ENCODE measurements at places on chromosomes 2 and 18.

GRCh38 chr18:63155910-63156773 lies 163.4 kb downstream of the BCL2 start:
- DNase-seq, result no peak

- peak; percentile 0 for DNase-seq
These were observed 58.6 kb downstream of the FANCL start for GRCh38 chr2:58182527-58182926.

GRCh38 chr2:228334180-228334579 lies 152.7 kb upstream of the SPHKAP start:
- no peak for DNase-seq

DNA sequence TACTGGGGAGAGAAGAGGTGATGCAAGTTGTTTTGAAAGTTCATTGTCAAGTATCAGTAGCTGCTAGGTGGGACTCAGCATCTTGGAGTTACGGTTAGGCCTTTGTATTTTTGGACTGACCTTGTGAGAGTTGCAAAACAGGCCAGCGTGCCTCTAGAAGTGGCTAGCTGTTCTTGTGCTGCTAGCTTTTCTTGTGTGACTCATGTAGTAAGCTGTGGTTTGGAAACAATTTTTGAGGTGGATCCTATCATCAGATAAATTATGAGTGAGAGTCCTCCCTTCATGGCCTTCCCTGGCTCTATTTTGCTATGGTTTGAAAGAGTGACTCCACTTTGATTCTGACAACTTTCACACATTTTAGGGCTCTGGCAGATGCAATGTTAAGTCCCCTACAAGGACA lies 409.2 kb upstream of the HS6ST1 start:
- DNase-seq, result peak; percentile 59

DNA sequence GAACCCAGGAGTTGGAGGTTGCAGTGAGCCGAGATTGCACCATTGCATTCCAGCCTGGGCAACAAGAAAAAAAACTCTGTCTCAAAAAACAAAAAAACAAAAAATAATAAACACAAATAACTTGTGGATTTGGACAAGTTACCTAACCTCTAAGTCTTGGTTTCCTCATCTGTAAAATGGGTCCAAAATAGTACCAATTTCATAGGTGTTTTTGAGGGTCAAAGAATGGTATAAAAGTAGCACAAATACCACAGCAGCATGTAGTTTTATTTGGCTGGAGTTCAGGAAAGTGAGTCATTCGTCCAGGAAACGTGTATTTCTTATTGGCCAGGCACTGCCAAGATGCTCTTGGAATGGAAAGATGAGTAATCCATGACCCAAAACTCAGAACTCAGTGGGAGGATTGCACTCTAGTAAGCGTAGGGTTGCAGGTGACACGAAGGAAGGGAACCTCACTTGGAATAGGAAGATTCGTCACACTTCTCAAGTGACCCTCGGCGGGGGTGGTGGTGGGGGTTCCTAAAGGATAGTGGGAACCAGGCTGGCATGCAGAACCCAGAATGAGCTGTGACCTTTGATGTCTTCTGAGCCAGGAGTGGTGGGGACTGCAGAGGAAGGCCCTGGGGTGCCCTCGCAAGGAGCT lies 24.4 kb downstream of the GRHL1 start:
- DNase-seq, result peak; percentile 81

DNA sequence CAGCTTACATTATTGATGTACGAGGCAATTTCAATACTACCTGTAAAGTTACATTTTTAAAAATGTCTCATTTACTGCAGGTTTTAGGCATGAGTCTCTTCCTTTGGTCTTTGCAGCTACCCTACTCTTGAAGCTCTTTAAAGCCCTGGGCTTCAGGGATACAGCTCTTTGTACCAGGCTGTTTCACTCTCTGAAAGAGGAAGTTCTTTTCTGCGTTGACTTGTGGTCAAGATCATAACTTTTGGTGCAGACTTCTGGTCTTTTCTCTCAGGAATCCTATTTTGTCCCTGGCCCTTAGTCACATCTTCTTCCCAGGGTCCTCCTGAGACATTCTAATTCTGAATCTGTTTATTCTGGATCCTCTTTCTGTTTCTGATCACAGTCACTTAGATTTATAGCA lies 16.6 kb upstream of the HRH4 start:
- DNase-seq, result no peak

DNA sequence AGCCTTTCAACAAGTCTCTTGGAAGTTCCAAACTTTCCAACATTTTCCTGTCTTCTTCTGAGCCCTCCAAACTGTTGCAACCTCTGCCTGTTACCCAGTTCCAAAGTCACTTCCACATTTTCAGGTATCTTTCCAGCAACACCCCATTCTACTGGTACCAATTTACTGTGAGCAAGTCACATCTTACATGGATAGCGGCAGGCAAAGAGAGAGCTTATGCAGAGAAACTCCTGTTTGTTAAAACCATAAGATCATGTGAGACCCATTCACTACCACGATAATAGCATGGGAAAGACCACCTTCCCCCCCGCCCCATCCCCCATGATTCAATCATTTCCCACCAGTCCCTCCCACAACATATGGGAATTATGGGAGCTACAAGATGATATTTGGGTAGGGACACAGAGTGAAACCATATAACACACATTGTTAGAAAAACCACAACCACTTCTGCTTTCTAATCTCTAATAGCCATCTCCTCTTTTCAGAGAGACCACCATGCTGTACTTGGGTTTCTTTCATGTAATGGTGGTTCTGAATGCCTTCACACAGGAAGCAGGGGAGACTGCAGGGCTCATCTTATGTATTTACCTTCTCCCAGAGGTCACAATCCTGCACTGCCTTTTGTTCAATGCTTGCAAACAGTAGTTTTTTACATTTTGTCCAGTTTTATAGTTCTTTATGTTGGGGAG lies 46.0 kb upstream of the CALCRL start:
- DNase-seq, result no peak

DNA sequence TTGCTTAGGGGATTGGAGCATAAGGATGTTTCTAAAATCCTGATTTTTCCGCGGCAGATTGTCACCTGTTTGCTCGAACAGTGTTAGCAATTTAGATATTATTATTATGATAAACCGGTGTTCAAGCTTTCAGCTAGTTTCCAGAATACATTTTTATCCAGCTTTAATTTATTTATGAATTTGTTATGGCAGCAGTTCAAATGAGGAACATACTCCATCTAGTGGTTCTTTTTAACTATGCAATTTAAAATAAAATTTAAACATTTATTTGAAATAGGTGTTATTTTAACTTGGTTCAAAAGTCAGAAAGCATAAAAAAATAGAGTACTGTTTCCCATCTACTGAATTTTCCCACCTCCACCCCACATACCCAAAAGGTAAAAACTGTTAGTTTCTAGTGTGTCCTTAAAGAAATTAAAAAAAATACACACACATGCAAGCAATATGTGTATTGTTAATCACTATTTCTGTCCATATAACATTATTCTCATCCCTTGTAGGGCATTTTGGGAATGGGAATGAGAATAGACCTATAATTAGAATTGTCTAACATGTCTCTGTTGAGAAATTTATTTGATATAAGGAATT lies 23.2 kb downstream of the ACOXL start:
- DNase-seq, result no peak

DNA sequence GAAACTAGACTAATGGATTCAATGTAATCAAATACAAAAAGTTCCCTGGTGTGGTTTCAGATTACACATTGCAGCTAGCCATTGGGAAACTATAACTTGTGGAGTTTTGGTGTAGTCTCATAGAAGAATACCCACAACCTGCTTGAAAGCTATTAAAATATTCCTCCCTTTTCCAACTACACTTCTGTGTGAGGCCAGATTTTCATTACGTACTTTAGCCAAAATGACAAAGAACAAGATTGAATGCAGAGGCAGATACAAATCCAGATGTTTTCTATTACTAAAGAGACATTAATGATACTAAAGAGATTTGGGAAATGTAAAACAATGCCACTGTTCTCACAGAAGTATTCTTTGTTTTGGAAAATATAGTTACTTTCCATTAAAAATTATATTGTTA lies 128.7 kb upstream of the SLC35G4 start:
- DNase-seq, result no peak

GRCh38 chr2:42042631-42043355 lies 5.0 kb upstream of the PKDCC start:
- DNase-seq, result no peak

DNA sequence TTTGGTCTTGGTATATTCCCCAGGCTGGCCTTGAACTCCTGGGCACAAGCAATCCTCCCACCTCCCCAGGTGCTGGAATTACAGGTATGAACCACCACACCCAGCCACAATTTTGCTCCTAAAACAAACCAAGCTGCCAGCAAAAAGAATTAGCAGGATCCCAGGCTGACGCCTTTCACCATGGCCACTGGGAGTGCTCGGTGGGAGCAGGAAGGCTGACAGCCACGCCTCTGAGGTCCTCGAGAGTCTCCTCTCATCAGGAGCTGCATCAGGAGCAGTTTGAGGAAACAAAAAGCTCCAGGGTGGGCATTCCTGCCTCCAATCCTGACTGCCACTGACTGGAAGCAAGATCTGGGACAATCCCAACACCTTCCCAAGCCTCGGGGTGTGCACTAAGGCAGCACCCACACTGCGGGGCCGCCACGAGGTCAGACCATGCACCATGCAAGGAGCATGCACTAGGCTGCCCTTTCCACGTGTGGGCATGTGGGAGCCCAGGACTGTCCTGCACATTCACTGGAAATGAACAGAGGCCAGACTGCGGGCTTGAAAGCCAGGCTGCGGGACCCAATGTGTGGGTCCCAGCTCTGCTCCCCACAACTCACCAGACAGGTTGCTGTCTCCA lies 51.4 kb downstream of the TFCP2L1 start:
- DNase-seq, result no peak

DNA sequence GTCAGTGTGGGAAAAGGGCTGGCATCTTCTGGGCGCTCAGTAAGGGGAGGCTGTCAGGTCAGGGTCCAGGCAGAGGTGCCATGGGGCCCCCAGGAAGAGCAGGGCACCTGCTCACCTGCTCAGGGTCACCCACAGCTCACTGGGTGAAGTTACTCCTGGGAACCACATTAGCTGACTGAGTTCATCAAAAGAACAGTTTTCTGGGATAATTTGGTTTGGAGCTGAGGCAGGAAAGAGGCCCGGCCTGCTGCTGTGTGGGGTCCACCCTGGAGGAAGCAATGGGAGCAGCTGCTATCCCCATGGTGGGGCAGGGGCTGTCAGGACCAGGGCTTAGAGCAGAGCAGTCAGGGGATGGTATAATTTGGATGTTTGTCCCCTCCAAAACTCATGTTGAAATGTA lies 97.2 kb upstream of the GPC1 start:
- DNase-seq, result no peak

GRCh38 chr18:75858754-75859153 lies 431.3 kb upstream of the SMIM21 start:
- no peak for DNase-seq

DNA sequence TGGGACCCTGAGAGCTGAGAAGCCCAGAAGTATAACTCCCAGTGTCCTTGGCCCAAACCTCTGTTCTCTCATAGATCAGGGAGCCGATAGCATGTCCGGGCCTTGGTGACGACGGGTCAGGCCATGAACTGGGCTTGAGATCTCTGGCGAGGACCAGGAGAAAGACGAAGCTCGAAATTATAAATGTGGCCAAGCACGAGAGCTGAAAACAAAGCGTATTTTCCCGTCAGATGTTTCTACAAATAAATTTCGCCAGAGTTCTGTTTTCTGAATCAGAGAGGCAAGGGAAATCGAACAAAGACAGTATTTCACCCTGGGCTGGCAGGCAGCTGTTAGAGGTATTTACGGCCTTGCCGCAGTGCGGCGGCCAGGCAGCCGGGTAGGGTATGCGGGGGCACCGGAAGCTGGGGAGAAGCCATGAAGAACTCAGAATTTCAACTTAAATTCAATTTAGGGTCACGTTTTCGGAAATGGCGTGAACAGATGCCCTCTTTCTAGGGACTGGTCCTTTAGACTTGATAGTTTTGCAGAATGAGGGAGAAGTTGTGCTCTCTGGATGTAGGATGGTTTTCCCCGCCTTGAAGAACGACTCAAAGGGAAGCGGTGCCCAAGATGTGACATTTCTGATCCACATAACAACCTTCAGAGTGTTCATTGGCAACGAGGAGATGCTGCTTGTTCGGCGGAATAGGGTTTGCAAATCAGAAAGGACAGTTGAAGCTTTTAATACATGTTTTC lies 9.6 kb downstream of the HOXD8 start:
- DNase-seq, result no peak

DNA sequence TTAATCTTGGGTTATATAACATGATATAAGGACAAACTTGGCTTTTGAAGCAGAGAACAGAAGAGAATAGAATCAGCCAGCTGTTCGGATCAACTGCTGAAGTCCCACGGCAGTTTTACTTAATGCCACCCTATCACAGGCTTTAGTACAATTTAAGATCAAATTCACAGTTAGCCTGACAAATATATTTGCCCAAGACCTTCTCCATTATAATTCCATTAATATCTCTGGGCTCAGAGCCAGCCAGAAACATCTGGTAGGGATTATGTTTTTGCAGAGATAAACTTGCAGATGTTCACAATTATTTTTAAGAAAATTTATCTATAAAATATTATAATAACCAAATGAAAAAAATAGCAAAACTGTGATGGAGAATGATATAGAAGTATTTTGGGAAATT lies 381.4 kb downstream of the RAD51AP2 start:
- DNase-seq, result no peak

- no peak for DNase-seq
These were observed 123.7 kb downstream of the TFCP2L1 start for GRCh38 chr2:121161272-121161671.

GRCh38 chr2:86079981-86080911 lies 25.4 kb downstream of the POLR1A start:
- DNase-seq, result peak; percentile 16

GRCh38 chr2:24304098-24304497 lies 56.2 kb downstream of the ITSN2 start:
- peak; percentile 68 for DNase-seq

DNA sequence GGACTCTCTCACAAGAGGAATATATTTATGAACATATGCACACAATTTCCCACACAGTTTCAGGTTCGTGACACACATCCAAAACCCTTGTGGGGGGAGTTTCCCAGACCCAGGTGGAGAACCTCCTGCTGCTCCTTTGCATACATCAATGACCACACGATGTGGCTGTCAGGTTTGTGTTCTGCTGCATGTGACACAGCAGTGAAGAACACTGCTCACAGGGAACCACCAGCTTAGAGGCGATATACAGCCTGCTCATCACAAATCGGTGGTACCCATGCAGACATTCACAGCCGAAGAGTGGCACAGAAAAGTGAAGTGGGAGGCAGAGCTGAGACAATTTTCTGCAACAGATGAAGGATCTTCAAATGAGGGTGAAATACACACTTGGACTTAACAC lies 175.6 kb upstream of the ZFP36L2 start:
- DNase-seq, result no peak

- DNase-seq, result no peak
These were observed 52.1 kb downstream of the ABCG8 start for GRCh38 chr2:43890855-43891254.

DNA sequence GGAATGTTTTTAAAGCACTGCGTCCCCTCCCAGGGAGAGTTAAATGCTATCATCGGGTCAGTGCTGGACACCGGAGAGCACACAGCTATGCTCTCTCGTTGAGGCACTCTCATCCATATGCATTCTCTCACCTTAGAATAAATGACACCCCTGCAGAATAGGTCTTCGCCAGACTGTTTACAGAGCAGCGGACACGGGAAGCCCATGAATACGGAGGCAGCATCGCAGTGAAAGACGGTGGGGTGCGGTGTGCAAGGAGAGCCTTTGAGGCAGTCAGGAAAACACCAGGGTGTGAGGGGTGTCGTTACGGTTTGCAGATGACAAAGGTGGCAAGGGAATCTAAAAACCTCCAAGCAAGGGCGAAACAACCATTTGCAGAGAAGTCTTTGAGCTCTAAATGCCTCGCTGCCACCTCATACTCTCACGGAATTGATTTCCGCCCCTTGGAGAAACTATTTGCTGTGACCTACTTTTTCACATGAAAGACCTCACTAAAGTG lies 169.2 kb upstream of the FHL2 start:
- no peak for DNase-seq

- peak; percentile 49 for DNase-seq
These were observed 266.7 kb downstream of the METTL4 start for GRCh38 chr18:2304378-2305175.

Measured in epithelial cell of prostate (primary cell).